Germinal center (tissue), 1 donor: ENCODE measurements at places on chromosomes 11 and 22.

DNA sequence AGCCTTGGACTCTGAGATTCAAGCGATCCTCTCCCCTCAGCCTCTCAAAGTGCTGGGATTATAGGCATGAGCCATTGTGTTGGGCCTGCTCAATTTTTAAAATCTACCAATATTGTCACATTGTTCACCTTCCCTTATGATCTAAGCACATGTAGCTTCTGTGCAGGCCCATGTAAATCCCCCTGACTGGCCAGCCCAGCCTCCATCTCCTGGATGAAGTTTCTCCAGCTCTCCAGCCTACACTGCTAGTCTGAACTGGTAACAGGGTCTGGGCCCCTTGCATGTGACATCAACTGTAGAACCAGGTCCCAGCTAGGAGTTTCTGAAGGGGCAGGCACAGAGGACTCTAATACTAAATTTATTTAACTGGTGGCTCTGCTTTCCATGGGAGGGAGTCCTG, 32.8 kb upstream of the YPEL1 start:
- DNase-seq: no peak

DNA sequence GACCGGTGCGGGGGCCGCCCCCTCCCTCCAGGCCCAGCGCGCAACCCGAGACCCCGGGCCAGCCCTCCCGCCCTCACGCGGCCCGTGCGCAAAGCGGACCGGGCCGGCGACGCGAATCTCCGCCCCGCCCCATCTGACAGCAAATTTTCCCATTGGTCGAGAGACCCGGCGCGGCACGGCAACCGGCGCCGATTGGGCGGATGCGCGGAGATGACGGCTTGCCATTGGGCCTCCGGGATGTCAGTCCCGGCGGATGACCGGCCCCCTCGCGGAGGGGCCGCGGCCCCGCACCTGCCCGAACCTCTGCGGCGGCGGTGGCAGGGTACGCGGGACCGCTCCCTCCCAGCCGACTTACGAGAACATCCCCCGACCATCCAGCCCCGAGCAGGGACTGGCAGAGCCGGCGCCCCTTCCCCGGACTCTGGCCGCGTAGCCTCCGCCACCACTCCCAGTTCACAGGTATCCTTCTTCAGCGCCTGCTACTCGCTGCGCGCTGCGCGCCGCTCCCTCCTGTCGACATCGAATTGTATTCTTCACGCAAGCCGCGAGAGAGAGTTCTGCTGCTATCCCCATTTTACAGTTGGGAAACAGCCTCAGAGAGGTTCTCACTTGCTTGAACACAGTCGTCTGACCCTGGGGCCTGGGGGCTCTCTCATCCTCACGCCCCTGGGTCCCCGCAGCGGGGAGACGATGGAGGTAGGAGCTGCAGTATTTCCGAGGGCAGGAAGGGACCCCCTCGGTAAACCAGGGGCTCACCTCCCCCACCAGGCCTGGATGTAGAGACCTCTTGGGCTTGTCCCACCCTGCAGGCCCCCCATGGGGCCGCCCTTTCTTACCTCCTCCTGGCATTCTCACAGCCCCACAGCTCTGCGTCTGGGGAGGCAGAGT, at the start of gene ARVCF:
Gene ARVCF (minus strand): TSS at position 90 of the 888 bp plus-strand sequence. CDS start 26,029 bp downstream, outside the sequence.
- DNase-seq: peak; percentile 99

- DNase-seq: no peak
These were observed 21.5 kb upstream of the CYP2D6 start for GRCh38 chr22:42151924-42152635.

- DNase-seq: no peak
These were observed 59.0 kb downstream of the CEP57 start for GRCh38 chr11:95849087-95849825.

GRCh38 chr11:33646629-33647028, 54.0 kb downstream of the C11orf91 start:
- DNase-seq: no peak

- DNase-seq: no peak
These were observed 23.2 kb upstream of the UBASH3B start for GRCh38 chr11:122632181-122632824.

DNA sequence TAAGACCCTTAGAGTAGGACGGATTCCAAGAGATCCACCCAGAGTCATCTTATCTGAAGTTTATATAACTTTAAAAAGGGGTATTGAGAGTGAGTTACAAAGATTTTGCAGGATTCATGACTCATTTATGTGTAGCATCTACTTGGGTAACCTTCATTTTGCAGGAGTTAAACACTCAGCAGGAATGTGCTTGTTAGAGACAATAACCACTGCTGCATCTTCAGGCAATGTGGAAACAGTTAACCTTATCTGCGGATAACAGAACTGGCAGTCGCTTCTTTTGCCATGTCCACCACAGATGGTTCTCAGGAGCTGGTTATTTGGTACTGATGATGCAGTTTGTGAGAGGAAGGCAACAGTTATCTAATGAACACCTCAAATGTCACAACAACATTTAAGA, 417.9 kb upstream of the DDI1 start:
- no peak for DNase-seq

DNA sequence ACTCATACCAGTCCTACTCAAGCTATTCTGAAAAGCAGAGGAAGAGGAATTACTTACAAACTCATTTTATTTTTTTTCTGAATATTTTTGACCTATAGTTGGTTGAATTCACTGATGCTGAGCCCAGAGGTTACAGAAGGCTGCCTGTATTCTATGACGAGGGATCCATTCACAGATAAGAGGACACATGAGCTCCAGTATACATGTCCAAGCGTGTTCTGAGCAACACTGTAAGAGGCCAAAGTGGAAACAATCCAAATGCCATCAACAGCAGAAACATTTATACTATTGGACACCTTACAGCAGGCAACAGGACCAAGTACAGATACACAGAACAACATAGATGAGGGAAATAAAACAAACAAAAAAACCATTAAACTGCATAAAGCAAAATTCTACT, 10.3 kb downstream of the KDM4E start:
- no peak for DNase-seq

DNA sequence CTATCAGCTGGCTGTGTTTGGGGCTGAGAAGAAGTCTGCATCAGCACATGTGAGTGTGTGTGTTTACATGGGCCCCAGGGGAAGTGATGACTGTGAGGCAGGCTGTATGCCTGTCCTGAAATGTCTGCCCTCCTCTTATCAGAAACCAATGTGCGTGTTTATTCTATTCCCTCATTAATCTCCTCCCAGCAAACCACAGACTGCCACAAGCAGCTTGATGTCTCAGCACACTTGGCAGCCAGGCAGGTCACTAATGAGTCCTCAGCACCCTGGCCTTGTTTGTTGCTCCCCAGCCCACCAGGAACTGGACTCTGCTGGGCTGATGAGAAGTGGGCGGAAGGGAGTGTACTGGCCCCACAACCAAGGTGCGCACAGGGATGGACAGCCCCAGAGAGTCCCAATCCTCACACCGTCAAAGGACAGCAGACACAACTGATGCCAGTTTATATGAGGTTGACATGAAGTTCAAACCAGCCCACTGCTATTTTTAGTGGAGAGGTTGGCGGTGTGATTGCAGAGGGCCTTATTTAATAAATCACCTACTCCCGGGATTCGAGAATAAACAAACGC, 225.8 kb downstream of the ETS1 start:
- peak; percentile 23 for DNase-seq

DNA sequence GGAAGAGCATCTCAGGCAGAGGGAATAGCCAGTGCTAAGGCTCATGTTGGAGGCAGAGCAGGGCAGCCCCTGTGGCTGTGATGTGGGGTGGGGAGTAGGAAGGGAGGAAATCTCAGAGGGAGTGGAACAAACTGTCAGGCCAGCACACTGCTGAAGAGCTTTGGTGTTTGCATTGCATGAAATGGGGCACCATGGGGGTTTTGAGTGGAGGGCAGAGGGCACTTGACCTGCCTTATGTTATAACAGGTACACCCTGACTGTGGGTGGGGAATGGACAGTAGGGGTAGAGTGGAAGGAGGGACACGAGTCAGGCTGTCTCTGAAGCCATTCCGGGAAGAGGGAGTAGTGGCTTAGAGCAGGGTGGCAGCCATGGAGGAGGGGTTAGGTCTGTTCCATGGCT, 24.0 kb downstream of the PRDM11 start:
- no peak for DNase-seq

DNA sequence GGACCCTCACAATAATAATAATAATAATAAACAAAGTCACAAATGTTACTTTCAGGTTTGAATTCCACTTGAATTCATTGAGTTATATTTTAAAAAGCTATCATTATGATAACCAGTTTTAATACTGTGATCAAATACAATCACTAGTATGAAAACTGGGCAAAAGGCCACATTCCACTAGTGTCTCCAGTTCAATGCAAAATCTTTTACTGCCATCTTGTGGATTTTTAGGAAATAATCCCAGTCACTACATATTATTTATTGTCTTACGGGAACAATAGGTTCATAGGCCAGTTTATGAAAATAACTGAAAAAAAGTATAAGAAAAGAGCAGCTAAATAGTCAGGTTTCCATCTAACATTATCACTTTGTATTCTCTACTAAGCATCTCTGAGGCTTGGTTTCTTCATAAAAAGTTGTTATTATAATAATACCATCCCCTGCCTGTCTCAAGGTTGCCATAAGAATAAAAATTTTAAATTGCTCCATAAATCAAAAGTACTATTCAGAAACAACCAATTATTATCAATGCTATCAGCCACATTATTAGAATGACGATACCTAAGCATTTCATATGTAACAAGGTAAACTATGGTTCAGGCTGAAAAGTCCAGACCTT, 533.9 kb upstream of the CCDC90B start:
- DNase-seq: peak; percentile 5

GRCh38 chr11:125564357-125564756, 4.9 kb upstream of the EI24 start:
- DNase-seq: no peak

GRCh38 chr22:22576244-22576988, 17.4 kb upstream of the PRAME start:
- peak; percentile 41 for DNase-seq

DNA sequence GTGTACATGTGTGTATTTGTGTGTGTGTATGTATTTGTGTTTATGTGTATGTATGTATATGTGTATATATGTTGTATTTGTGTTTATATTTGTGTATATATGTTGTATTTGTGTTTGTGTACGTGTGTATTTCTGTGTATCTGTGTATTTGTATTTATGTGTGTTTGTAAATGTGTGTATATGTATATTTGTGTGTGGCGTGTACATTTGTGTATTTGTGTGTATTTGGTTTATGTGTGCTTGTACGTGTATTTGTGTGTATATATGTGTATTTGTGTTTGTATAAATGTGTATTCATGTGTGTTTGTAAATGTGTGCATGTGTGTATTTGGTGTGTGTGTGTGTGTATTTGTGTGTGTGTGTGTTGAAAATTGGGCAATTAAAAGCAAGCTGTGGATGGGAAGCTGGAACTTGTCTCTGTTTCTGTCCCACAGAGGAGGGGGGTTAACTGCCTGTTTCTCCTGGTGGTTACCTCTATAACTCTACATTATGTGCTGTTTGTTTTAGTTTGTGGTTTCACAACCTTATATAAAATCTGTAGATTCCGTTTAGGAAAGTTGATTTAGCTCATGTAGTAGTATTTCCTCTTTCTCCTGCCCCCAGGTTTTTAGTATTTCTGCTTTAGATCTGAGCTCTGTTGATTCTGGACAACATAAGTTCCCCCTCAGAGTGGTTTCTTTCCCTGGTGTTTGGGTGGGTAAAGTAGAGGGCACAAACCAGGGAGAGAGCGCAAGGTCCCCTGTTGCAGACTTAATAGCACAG, 28.9 kb downstream of the AP2A2 start:
- no peak for DNase-seq

- no peak for DNase-seq
These were observed 42.5 kb upstream of the CDON start for GRCh38 chr11:126105022-126105747.

DNA sequence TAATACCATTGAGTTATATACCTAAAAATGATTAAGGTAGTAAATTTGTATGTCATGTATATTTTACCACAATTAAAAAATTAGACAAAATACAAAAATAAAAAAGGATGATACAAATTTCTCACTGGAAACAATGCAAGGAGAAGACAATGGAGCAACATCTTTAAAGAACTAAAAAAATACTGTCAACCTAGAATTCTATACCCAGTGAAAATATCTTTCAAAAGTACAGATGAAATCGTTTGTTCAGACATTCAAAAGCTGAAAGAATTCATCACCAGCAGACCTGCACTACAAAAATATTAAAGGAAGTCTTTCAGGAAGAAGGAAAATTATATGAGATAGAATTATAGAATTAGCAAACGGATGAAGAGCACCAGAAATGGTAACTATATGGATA, 9.8 kb upstream of the ASCL2 start:
- DNase-seq: no peak

DNA sequence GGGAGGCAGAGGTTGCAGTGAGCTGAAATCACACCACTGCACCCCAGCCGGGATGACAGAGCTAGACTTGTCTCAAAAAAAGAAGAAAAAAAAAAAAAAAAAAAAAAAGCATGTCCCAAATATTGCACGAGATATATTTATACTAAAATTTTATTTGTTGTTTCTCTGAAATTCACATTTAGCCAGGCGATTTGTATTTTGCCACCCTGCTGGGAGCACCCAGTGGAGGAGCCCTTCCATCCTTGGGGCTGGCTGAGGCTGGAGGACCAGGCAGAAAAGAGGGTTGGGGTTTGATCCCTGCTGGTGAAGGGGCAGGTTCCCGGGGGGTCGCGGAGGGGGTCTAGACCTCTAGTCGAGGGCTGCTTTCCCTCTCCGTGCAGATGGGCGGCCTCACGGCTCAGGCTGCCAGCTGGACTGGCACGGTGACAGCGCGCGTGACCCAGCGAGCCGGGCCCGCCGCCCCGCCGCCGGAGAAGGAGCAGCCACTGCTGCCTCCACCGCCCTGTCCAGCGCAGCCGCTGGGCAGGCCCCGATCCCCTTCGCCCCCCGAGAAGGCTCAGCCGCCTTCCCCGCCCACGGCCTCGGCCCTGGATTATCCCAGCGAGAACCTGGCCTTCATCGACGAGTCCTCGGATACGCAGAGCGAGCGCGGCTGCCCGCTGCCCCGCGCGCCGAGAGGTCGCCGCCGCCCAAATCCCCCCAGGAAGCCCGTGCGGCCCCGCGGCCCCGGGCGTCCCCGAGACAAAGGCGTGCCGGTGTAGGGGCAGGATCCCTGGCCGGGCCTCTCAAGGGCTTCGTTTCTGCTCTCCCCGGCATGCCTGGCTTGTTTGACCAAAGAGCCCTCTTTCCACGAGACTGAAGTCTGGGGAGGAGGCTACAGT, 952 bp upstream of the CATSPERZ start:
- DNase-seq: no peak

DNA sequence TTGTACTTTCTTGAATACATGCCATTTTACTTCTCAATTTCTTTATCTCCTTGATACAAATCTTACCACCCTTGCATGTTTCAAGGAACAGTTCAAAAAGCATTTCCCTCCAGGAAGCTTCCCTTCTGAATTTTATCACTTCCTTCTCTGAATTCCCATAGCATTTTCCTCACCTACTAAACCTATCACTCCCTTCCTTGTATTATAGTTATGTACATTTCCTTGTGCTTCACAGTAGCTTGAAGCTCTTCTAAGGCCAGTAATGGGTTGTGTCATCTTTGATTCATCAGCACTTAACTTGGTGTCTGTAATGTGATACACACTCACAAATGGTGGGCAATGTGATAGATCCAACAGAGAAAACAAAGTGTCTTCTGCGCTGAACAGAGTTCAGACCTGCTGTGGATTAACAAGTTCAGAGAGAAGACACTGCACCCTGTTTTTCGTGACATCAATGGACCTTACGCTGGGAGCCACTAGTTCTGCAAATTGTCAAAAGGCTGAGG, 127.5 kb downstream of the CCDC81 start:
- no peak for DNase-seq

- no peak for DNase-seq
These were observed 16.7 kb downstream of the ATG2A start for GRCh38 chr11:64900263-64900678.
